ENCODE measurements at places on chromosomes 3 and 15.

- DNase-seq = no peak
Observed at GRCh38 chr3:193344486-193344885, 34.1 kb downstream of the ATP13A5 start.

DNA sequence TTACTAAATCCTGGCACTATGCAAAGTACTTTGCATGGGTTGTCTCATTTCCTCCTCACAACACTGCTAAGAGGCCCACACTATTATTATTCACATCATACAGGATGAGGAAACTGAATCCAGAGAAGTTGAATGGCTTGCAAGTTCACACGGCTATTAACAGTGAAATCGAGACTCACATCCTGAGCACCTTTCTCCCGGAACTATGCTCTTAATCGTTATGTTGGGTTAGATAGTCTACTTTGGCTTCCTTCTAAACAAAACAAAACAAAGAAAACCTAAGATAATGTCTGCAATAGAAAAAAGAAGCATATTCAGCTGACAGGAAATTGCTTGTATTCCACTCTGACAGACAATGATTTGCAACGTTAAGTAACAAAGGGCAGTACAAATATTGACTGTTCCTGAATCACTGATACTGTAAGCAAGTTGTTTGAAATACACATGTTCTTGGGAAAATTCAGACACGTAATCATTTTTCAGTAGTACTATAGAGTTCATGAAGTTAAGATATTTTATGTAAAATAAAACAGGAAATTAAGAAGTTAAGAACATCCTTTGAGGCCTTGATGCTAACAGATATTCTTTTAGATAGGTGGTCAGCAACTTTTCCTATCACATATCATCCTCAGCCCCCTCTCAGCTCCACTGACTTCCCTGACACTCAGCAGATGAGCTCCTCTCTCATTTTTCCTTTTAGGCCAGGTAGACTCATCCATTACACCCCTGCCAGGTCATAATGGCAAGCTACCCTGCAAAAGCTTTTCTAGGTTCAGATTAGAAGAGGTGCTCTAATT is 40.7 kb downstream of the C2CD4B start:
- DNase-seq = no peak

GRCh38 chr15:59685737-59686297 is 3.3 kb downstream of the BNIP2 start:
- no peak for DNase-seq

- DNase-seq = no peak
Observed at GRCh38 chr3:126422571-126423091, 27.9 kb downstream of the CFAP100 start.

DNA sequence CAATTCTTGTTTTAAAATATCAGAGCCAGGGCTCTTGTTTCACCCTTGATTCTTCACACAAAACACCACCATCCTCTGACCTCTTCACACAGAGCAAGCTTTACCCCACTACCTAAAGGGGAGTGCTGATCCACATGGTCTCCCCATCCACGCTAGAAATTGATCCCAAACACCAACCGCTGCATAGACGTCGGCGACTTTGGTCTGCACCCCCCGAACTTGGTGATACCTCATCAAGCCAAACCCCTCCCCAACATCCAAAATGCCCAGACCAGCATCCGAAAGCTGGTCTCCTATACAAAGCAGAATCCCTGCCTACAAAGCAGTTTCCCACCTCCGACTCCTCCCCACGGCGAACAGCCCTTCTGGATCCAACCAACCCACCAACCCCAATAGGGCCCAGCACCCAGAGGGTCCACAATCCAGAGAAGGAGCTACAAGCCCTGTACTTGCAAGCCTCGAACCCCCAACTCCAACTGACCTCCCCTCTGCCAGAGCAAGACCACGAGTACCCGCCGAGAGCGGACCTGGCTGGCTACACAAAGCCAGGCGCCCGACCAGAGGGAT is 25.8 kb upstream of the MTHFS start:
- DNase-seq = no peak

DNA sequence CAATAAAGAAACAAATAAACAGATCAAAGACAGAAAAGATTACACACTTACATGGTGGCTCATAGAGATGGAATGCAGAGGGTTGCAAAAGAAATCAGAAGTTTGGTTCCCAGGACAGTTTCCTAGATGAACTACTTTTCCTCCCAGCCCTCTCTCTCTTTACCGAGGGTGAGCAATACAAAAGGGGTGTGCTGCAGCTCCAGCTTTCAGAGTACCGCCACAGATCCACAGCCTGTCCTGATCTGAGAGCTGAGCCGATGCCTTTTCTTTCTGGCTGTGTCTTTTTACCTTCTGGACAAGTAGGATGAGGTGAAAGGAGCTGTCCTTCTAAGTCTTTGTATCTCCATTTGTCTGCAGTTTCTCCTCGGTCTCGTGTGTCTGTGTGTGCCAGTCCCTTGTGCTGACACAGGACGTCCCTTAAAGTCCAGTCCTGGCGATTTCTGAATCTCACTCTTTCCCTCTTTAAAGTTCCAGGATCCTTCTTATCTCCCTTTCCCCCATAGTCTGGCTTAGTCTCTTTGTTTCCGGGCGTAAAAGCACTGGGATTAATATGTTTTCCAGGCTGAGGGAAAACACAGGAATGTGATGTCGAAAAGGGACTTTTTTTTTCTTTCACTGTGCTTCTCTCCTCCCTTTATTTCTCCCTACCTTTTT is 540 bp downstream of the CCDC80 start:
- no peak for DNase-seq

DNA sequence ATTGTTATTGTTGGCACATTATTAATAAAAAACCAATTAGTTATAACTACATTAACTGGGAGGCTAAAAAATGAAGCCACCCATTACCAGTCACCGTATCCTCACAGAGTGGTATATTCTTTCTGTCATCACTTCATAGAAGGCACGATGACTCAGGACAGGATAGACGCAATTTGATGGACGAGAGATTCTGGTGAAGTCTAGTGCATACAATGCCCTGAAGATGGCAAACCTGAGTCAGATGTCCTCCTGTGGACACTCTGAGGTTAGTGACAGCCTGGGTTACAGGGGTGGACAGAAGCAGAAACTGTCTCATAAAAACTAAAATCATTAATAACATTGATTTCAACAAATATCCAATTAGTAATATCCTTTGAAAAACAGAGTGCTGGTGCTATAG is 150.3 kb downstream of the SLC9A9 start:
- no peak for DNase-seq

GRCh38 chr15:82854554-82854953 is 45.1 kb downstream of the WHAMM start:
- DNase-seq = no peak

DNA sequence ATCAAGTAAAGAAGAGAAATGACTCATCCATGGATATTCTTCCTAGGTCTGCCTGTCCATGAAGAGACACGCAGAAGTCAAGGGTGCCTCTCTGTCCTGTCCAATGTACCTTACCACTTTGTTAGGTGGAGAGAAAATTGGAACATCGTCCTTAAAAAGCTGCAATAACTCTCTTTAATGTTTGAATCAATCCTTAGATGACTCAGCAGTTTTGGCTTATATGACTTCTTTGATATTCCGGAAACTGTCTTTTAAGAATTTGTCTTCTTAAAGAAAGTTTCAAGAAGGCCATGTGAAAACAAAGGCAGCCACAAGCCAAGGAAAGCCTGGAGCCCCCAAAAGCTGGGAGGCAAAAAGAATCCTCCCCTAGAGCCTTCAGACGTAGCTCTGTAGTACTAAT is 49.2 kb downstream of the MRPL3 start:
- DNase-seq = no peak

DNA sequence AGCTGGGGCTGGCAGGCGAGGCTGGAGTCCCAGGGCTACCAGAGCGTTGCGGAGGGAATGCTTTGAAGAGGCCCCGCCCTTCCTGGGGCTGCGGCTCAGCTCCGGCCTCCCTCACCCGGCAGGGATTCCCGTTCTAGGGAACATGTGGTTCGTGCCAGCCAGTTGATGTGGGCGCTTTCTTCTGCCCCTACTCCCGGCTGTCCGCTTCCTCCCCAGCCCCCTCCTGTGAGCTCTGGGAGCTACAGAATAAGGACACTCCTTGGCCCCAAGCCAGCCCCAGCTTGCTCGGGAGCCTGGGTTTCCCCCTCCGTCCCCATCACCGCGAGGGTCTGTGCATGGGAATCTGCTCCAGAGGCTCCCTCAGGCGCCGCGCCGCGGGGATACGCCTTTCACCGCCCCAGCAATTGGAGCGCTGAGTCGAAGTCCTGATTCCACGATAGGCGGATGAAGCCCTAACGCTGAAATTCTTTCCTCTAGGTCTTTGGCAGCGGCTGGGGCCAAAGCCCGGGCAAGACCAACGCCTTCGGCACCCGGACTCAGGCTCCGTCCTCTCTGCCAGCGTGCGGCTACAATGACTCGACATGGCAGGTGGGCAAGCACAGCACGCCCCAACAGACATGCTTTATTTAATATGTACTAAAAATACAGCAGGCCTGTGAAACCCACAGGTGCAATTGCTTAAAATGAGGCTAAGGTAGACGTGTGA is 69.5 kb downstream of the KLF15 start:
- no peak for DNase-seq

DNA sequence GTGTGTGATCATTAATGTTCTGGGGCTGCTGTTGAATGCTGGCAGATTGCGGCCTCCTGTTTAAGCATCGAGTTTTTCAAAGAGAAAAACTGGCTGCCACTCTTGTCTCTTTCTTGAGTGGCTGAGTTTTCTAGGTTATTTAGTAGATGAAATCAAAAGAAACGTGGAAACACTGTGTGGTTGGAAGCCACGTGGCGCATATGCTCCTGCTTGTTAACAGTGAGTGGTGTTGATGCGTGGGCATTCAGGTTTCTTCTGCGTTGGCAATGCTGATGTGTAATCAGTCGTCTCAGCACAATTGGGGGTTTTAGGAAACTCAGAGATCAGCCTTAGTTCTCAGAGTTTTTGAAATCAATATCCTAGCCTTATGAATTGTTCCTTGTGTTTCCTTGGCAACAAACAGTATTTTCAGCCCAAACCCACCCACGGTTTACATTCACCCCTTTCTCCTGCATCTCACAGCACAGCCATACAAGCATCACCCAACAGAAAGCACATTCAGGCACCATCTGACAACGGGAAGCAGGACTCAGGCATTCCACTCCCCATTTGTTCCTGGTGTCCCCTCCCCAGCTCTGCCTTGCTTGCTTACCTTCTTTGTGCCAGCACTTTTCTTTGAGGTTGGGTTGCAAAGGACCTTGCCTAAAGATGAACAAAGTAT is 74.7 kb downstream of the SEC22A start:
- DNase-seq = no peak

DNA sequence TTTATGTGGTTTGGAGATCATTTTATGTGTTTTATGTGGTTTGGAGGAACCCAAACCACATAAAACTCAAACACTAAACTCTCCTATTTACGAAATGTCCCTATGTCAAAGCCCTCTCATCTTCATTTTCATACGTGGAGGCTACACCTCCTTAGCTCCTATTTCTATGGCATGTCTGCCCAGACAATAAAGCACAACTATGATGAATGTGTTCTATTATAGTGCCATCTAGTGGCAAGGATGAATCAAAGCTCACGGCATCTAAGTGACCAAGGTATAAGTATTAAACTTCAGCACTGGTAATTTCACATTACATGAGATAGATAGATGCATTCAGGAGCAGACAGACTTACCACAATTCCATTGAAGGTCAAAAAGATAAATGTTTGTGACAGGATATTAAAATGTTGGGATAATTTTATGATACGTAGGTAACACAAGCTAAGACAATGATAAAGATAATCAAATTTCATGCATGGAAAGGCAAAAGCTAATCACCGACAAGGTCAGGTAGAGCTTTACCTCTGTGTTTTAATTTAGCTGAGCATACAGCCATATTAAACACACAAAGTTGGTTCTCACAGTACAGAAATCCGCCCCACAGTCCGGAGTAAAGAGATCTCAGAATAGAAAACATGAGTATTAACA is 130.6 kb upstream of the FHIT start:
- no peak for DNase-seq

DNA sequence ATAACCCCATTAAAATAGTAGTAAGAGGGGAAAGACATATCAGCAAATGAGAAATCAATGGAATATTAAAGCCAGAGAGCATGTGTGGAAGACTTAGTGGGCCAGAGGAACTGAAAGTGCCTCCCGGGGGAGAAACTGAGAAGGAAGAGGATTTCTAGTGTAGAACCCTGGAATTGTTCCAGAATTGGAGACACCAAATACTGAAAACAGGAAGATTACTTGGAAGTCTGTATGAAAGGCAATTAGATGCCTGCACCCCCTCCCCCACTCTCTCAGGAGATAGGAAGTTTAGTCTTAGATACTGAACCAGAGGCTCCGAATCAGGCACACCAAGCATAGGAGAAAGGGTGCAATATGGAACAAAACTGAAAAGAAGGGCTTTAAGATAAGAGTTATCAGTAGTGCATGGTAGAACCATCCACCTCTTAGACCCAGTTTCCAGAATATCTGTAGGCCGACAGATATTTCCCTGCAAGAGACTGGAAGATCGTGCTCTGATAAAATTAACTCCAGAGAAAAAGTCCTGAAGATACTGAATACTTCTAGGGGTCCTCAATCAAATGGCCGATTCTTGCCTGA is 32.4 kb downstream of the KLHL18 start:
- DNase-seq = no peak

DNA sequence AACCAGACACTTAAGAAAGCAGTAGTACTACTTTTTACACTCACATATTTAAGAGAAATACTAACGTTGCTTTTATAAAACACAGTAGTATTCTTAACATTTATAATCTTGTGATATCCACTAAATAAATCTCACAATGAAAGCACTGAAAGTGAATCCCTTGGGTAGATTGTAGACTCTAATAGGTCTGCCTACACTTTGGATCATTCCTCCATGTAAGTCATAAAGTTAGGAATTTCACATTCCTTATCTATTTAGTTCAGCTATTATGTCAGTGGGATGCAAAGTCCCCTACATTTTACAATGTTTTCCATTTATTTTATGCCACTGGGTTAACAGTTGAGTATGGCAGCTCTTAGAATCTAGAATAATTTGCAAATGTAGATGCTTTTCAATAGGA is 330.7 kb downstream of the LSAMP start:
- DNase-seq = no peak

DNA sequence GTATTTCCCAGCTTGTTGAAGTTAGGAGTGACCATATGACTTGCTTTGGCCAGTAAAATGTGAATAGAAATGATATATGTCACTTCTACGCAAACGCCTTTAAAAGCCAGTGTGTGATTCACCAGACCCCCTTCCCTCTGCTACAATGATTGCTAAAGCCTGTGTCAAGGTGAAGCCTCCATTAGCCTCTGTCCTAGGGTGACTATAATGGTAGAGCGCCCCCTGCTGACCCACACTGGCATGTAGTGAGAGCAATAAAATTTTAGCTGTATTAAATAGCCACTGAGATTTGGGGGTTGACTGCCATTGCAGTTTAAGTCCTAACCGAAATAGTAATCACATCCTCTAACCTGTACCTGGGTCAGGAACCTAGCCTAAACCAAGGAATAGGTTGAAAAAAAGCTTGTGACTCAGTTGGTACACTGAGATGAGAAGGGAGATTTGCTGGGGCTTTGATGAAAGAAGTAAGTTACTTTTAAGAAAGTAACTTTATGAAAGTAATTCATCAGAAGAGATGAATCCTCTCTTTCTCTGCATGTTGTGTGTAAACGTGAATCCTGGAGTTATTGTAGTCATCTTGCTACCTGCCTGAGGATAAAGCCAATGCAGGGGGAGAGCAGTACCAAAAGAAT is 52.6 kb downstream of the GTF2E1 start:
- DNase-seq = peak; percentile 74

- no peak for DNase-seq
Observed at GRCh38 chr15:27170851-27171250, 199.9 kb downstream of the GABRG3 start.
